ENCODE measurements at places on chromosomes 11 and 22.

- DNase-seq: no peak
These were observed 694.6 kb downstream of the TBC1D22A start for GRCh38 chr22:47457021-47457420.

- DNase-seq: no peak
These were observed 1.4 kb downstream of the TENM4 start for GRCh38 chr11:79439410-79439885.

DNA sequence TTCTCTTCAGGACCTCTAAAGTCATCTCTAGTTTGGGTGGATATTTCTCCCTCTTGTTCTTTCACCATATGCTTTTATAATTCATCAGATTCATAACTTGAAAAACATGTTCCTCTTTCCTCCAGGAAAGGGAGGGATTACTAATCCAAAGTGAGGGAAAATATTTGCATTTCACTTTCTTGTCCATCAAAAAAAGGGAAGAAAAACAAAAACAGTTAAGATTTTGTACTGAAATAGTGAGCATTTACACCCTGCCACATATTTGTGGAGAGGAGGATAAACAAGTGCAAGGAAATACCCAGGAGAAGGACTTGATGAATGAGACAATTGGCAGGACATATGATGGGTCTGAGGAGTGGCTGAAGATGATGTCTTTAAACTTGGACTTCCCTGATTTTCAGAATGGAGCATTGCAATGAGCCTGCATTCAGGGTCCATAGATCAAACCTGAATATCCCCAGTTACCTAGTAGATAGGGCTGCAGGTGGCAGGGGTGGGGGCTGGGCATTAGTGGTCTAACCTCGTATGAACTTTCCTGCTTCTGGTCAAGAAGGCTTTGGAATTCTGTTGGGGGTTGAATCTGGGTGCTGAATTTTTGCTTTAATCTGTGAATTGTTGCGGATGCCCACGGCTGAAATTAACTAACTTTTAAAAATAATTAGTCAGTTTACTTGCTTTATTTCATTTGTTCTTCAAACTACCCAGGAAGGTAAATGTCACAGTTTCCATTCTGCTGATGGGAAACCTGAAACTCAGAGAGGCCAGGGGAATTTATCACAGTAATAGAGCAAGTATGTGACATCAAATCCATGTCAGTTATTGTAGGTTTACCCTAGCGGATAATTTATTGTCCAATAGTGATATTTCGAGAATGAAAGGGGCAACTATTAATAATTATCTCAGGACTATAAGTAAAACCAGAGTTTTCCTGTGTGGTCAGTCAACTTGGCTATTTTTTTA lies 36.9 kb upstream of the TMEM123 start:
- no peak for DNase-seq

DNA sequence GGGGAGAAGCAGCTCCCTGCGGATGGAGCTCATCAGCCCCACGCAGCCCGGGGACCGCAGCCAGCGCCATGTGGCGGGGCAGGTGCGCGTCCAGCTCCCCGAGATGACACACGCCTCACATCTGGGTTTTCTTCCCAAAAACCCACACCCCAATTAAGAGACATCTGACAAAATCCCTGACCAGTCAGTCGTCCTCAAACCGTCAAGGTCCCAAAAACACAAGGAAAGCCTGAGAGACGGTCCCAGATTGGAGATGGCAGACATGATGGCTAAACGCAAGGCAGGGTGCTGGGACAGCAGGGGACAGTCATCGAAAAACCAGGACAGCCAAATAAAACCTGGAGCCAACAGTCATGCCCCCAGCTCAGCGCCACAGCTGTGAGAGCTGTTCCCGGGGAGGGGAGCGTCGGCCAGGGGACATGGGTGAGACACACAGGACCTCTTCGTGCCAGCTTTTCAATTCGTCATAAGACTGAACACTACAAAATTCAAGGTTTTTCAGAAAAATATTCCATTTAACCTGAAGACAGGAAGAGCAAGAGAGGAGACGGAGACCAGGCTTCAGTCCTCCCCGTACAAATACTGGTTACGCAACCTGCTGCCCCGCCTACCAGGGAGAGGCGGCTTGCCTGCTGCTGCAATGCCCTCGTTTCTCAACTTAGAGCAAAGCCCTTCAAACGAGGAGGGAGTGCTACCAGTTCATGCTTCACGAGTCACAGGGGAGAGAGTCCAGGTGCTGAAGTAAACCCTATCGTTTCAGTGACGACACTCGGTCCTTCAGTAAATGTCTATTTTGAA lies 10.5 kb downstream of the TOLLIP start:
- no peak for DNase-seq

DNA sequence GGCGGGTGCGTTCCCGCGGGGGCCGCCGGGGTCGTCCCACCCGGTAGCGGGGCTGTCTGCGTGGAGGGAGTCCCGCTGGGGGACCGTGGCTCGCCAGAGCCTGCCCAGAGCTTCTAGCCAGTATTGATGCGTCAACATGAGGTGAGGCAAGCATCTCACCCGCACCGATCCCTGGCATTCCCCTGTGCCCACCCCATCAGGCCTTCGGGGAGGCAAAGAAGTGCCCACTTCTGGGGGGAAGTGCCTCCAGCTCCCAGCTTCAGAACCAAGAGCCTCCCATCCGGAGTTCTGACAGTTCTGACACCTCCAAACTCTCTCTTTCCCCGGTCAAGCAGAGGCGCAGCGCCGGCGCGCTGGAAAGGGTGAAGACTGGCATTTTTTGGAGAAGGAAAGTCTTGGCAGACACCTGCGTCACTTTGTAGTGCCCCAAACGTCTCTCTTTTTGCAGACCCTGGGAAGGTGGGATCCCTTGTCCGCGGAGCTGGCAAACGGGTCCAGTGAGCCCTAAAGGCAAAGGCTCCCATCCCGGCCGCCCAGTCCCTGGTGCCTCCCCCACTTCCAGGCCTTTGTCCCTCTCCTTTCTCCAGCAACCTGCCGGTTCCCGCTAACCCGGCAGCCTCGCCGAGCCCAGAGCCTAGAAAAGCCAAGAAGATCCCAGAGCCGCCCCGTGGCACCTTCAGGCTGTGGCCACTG lies 3.2 kb upstream of the PAX6 start:
- DNase-seq: no peak

- no peak for DNase-seq
These were observed 1335.9 kb downstream of the TBC1D22A start for GRCh38 chr22:48098243-48098920.

DNA sequence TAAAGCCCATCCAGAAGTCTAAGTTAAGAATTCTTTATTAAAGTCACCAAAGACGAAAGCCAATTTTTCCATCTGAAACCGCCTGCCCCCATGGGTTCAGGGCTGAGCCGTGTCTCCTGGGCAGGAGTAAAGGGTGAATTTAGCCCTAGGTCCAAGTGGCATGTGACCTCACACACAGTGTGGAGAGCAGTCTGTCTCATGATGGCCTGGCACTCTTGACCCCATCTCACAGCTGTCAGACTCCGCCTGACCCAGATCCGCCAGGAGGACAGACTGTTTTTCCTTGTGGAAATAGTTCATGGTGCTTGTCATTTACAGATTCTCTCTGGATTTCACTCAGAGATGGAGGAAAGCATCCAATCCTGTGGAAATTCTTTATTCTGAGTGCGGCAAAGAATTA lies 109.7 kb downstream of the GALNT18 start:
- DNase-seq: no peak

DNA sequence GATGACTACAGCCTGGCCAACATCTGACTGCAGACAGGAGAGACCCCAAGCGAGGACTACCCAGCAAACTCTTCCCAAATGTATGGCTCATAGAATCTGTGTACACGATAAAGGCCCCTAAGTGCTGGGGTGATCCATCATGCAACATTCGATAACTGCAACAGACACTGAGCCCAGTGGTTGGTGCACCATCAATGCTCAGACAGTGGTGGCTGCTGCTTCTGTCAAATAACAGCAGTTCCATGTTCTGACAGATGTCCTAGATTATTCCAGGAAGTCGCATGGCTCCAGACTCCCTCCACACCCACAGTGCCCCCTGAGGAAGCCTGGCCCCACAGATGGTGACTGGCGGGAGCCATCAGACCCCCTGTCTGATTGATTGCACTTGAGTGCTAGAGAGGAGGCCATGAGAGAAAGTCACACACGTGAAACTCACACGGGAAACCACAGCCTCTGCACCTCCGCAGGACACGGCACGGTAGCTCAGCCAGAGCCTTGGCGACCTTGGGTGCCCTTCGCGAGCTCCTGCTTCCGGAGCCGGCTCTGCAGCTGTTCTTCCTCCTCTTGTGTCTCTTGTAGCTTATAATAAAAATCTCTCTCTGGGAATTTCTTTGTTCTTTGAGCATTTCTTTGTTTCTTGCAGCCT lies 1155.9 kb downstream of the TBC1D22A start:
- peak; percentile 6 for DNase-seq

DNA sequence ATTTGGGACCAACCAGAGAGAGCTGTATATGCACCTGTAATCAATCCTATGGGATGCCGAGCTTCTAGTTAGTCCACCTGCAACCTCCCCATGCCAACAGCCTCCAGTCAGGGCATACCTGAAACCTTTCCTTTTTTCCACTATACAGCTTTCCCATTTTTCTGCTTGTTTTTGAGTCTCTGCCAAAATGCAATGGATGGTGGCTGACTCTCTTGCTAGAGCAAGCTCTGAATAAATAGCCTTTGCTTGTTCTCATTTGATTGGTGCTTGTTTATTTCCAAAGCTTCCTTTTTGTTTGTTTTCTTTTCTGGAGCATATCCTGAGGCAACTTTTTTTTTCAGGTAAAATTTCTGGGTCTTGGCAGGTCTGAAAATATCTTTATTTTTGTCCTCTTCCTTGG lies 58.0 kb upstream of the PLET1 start:
- DNase-seq: no peak

- no peak for DNase-seq
These were observed 137.8 kb downstream of the CEP164 start for GRCh38 chr11:117465236-117465997.

GRCh38 chr11:121655537-121656327 lies 203.0 kb upstream of the SORL1-AS1 start:
- peak; percentile 75 for DNase-seq

DNA sequence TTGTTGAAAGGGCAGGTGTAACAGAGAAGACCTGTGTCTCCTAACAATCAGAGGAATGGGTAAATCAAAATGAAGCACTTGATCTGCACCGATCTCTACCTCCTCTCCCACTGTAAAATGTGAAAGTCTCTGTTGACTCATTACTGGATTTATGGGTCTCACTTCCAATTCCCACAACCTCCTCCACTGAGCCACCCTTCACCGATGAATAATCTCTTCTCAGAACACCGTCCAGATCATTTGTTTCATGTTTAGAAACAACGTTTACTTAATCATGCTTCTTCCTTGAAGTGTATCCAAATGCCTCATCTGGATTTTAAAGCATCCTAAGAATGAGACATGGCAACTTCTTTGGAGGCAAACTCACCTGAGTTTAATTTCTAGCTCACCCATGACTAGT lies 643.6 kb downstream of the ETS1 start:
- DNase-seq: no peak

- no peak for DNase-seq
These were observed 1.0 kb downstream of the CTSD start for GRCh38 chr11:1762537-1763302.

DNA sequence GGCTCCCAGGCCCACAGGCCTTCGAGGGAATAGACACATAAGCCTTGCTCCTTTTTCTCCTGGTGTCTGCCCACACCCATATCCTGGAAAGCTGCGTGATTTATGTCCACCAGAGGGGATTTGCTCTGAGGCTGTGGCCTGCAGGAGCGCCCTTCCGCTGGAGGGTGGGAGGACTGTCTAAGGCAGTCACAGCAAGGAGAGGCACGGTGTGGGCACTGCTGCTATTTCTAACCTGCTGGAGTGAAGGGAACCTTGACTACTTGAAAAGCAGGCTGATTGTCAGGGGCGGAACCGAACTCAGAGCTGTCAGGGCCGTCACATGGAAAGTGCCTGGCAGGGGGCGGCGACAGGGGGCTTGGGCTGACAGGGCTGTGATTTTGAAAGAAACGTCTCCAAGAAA lies 3.7 kb downstream of the UPB1 start:
- no peak for DNase-seq

GRCh38 chr11:94183251-94183885 lies 54.7 kb downstream of the PANX1 start:
- DNase-seq: no peak

- DNase-seq: peak; percentile 89
These were observed at the start of gene PUS3 for GRCh38 chr11:125902927-125903710. TSS of gene PUS3 (minus strand) at chr11:125903206. CDS start at chr11:125896284, 6,922 bp downstream.

DNA sequence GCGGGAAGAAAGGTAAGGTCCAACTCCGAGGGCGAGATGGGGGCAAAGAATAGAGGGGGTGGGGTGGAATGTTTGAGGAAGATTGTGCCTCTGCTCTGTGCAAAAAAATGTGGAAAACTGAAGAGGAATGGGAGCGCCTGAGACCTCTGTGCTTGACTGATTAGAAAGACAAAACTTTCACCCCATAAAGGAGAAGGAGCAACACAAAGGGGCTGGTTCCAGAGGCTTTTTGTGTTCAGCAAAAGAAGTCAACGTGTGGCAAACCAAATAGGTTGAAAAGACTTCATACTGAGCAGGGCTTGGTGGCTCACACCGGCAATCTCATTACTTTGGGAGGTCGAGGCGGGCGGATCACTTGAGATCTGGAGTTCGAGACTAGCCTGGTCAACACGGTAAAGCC lies 50.8 kb downstream of the GRAMD1B start:
- no peak for DNase-seq
